ENCODE measurements at places on chromosomes 11 and 22.

DNA sequence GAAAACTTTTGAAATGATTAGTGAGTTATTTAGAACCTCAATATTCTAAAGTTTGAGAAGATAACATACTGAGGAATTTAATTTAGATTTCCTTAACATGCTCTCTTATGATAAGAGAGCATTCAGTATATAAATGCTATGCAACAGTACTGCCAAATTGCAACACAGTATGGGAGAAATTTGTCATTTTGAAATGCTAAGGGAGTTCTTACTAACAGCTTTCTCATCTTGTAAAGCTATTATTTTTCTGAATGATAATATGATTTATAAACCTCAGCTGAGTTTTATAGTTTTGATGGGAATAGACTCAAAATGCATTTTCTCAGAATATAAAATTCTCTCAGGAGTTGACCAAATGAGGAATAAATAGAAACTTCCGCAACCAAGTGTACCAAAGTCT lies 108.4 kb downstream of the SPON1 start:
- no peak for DNase-seq

DNA sequence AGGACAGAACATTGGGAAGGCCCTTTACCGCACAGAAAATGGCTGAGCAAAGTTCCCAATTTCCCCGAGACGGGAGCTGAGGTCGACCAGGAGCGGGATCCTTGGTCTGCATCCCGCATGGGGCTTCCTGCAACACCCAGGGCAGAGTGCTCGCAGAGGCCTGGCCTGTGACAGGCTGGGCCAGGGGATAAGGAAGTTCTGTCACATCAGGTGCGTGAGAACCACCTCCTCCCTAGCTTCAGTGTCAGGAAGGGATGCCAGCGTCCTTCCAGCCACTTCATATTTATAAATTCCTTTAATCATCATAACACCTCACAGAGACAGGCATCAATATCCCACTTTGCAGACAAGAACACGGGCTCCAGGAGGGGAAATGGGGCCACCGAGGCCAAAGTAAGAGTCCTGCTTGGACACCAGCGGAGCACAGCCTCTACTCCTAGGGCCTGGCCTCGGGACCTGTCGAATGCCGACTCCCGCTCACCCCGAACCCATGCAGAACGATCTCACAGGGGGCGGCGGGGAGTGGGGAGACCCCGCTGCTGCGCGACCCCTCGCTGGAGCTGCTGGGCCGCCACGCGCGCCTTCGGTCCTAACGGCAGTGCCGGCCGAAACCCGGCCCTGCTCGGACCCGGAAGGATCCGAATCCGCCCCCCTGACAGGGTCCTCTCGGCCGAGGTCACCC lies 532 bp downstream of the BET1L start:
- no peak for DNase-seq

DNA sequence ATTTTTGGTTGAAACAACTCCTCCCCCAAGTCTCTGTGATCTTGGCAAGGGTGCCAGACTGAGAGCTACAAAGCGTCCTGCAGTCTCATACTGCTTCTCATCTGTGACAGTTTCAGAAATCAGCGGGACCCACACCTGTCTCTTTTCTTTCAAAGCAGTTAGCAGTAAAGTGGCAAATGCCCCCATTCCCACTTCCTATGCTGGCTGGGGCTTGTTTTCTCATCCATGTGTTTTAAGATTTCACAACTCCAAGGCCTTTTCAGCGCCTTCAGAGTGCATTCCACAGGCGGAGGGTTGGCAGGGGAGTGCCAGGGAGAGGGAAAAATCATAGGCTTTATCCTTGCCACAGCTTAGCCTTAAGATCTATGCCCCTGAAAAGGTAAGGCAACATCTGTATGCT lies 493.5 kb downstream of the OPCML start:
- DNase-seq: no peak

DNA sequence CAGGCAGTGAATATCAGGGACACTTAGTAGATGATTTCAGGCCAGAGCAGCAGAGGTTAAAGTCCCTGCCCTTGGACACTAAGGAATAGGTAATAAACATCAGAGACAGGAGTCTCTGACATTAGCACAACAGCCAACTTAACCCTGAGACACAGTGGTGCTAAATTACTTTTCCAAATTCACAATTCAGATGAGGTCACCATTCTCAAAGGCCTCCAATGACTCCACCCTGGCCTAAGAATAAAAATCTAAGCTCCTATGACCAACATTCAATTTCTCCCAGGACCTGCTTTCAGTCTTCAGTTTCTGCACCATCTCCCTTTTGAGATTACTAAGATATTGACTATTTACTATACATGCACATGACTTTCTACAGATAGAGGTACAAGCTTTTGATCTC lies 42.0 kb downstream of the BLID start:
- DNase-seq: no peak

GRCh38 chr11:25597696-25598095 lies 734.2 kb upstream of the ANO3 start:
- DNase-seq: no peak

DNA sequence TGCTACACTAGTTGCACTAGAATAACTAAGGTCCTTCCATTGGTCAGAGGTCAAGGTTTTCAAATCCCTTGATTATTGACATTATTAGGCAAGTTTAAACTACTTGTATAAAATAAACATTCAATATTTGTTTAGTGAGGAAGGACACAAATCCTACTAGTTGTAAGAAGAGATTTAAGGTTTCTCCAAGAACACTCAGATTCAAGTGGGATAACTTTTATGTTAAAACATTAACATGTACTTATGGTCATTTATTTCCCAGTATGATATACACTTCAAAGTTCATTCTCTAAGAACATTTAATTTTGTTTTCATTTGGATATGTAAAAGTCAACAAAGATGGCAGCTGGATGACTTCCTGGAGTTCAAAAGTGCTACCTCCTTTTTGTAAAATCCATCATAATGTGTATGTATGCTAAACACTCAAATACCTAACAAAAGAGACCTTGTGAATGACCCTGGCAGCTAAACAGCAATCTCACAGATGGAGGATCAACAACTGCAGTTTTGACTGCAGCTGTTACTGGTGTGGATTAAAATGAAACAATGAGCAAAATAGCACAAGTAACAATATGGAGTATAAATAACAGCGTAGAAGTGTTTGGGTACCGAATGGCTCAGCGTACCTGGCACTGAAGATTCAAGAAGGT lies 1.5 kb downstream of the CCDC90B start:
- DNase-seq: no peak

DNA sequence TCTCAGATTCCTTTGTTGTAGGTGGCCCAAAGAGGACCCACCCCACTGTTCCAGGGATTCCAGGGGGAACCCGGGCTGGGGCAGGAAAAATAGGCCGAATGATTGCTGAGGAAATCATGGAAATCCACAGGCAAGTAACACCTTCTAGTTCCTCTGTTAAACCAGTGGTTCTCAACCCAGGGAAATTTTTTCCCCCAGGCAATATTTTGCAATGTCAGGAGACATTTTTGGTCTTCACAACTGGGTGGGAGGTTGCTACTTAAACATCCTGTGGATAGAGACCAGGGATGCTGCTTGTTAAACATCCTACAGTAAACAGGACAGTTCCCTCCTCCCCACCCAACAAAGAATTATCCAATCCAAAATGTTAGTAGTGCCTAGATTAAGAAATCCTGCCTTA lies 84.7 kb downstream of the BTBD10 start:
- no peak for DNase-seq

GRCh38 chr11:122843281-122844141 lies 5.2 kb downstream of the CRTAM start:
- no peak for DNase-seq

DNA sequence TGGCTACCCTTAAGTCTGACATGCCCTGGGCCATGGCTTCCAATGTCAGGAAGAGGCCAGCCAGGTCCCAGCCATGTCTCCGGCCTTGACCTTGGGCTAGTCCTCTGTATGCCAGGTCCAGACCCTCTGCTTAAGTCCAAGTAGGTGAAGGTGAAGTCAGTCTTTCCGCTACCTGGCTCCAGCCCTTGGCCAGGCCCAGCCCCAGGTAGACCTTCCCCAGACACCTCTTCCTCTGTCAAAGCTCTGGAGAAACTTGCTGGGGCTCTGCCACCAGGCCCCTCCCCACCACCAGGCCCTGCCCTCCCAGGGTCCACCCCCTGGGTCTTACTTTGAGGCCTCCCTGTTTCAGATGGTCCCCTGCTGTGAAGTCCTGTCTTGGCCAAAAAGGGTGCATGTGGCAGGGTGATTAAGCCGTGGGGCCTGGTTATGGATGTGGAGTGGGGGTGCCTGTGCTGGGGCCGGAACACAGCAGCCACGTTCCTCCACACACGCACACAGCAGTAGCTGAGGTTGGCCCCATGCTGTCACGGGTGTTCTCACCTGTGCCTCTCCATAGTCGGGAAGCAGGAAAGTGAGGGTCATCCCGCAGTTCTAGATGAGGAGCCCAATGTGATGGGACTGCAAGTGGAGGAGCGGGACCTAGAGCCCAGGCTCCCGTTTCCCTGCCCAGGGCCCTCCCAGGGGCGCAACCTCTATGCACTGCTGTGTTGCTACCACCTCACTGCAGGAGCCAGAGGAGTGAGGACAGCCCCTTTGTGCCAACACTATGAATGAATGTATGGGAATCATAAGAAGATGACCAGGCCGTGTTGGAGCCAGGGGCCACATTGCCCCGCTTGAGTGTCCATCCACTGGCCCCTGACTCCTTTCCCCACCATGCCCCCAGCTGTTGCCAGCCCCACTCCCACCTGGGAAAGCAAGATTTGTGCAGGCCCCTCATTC lies 72.2 kb downstream of the LINC01488 start:
- DNase-seq: no peak

DNA sequence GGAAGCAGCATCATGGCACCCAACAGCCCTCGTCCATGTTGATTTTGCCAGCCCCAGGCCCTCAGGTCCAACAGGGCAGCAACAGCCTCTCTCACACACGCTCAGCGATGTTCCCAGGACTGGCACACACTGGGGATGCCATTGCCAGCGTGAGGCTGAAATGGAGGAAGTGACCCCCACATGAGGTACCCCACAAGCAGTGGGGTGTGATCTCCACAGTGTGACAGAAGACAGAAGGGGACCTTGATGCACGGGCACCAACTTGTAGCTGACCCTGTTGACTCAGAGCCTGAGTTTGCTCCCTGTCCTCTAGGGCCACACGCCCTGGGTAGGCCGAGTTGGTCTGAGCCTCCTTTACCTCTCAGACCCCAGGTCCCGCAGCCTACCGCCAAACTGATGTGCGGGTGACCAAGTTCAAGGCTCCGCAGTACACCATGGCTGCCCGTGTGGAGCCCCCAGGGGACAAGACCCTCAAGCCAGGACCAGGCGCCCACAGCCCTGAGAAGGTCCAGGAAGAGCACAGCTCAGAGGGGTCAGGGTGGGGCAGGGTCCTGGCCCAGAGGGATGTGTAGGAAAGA lies 6.2 kb downstream of the SCGB1C1 start:
- no peak for DNase-seq

DNA sequence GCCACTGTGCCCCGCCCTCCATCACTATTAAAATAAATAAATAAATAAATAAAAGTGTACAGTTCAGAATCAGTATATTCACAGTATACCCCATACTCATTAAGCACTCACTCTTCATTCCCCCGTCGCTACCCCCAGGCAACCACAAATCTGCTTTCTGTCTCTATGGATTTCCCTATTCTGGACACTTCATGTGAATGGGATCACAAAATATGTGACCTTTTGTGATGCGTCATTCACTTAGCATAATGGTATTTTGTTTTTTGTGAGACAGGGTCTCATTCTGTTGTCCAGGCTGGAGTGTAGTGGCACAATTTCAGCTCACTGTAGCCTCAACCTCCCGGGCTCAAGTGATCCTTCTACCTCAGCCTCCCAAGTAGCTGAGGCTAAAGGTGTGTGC lies 52.8 kb downstream of the RBX1 start:
- no peak for DNase-seq

DNA sequence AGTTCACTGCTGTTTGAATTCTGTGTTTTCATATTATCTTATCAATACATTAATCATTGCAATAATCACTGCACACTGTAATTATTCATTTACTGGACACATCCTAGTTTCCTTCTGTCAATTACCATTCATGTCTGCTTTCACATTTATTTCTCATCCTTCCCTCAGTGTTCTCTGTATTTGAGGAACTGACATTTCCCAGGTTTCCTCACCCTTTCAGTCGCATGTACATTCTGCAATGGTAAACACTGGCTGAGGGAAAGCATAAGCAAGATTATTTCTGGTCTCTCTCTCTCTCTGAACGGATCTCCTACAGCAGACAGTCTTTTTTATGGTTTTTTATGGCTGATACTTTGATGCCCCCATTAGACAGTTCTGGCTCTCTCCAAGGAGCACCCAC lies 4.2 kb upstream of the HBD start:
- DNase-seq: no peak

GRCh38 chr11:61345170-61345610 lies 12.2 kb downstream of the TKFC start:
- DNase-seq: no peak

GRCh38 chr22:39073981-39074380 lies 3.1 kb upstream of the APOBEC3G start:
- DNase-seq: no peak

- DNase-seq: no peak
These were observed 180.6 kb downstream of the ADAMTS15 start for GRCh38 chr11:130629039-130629438.

- DNase-seq: no peak
These were observed 24.1 kb downstream of the ZBTB16 start for GRCh38 chr11:114083391-114084252.

GRCh38 chr11:93773045-93773477 lies 11.0 kb upstream of the MED17 start:
- DNase-seq: no peak

GRCh38 chr11:119722281-119722794 lies 6.7 kb downstream of the NECTIN1 start:
- DNase-seq: no peak

GRCh38 chr11:120248551-120249278 lies 8.8 kb downstream of the POU2F3 start:
- DNase-seq: no peak

GRCh38 chr22:27962268-27963044 lies 43.4 kb upstream of the PITPNB start:
- DNase-seq: no peak

GRCh38 chr22:24696551-24697001 lies 77.9 kb downstream of the PIWIL3 start:
- no peak for DNase-seq

DNA sequence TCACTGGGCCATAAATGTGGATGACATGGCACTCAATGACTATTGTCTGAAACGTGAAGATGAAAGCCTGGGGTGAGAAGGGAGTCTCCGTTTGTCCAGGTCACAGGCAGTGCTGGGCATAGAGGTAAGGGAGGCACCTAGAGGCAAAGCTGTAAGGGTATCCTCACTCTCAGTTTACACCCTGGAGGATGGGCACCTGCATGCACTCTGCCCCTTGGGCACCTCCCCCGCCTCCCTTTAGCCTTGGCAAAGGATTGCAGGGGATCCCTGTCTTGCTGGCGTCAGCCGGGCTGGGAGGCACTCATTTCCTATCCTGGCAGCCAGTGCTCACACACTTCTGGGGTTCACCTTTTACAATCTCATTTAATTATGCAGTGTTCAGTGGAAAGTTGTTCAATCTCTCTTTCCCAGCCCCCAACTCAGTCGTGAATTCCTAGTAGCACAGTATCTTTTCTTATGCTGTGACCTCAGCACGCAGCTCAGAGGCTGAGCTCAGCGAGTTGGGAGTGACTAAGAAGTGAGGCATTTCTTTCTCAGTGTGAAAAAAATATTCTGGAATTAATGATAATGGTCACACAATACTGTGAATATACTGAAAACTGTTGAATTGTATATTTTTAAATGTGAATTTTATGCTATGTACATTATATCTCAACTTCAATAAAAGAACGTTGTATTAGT lies 866.6 kb downstream of the BRD1 start:
- DNase-seq: no peak
